ENCODE measurements at places on chromosomes 13 and 19.

- no peak for DNase-seq
These were observed 774.1 kb downstream of the LIG4 start for GRCh38 chr13:107441279-107441678.

GRCh38 chr19:5624018-5624663 lies 1.3 kb downstream of the SAFB start:
- no peak for DNase-seq

GRCh38 chr19:14494910-14495671 lies 836 bp downstream of the GIPC1 start:
- no peak for DNase-seq

- DNase-seq = no peak
These were observed 165.2 kb downstream of the SHISA2 start for GRCh38 chr13:25886438-25887214.

DNA sequence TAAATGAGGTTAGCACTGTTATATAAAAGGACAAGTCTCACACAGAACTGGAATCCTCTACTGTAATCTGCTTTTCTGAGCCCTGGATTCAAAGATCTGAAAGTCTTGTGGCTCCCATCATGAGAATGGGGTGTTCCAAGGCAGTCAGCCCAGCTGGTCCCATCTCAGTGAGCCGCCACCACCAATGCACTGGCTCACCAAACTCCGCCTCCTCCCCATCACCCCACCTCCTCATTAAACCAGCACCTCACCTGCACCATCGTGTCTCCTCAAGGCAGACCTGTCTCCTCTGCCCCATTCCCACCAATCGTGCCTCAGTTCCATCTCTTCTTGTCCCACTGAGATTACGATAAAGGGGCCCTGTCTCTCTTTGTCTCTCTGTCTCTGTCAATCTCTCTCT lies 166.7 kb downstream of the USP12 start:
- DNase-seq = no peak

DNA sequence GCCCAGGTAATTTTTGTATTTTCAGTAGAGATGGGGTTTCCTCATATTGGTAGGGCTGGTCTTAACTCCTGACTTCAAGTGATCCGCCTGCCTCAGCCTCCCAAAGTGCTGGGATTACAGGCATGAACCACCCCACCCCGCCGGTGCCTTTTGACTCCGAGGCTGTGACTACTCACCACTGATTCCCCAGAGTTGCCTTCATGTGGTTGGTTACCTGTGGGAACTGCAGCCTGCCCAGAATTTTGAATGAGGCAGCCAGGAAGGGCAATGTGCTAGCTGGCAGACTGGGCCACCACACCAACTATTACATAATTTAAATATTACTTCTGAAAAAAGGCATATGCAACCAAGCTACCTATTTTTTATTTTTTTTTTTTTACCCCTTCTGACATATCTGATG lies 42.8 kb downstream of the N4BP2L2 start:
- no peak for DNase-seq

DNA sequence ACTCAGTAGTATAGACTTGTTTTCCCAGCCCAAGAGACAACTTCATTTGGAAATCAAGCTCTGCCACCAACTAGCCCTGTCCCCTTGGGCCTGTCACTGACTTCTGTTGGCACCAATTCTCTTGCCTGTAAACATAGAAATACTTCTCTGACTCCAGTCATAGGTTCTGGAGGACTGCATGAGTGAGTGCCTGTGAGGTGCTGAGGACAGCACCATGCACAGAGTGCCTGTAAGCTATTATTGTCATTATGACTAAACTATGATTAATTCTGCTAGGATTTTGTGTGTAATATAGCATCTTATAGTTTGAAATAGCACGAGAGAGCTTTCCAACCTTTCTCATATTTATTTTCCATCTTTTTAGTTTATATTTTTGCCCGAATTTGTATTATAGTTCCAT lies 247.9 kb downstream of the MYO16 start:
- DNase-seq = no peak

DNA sequence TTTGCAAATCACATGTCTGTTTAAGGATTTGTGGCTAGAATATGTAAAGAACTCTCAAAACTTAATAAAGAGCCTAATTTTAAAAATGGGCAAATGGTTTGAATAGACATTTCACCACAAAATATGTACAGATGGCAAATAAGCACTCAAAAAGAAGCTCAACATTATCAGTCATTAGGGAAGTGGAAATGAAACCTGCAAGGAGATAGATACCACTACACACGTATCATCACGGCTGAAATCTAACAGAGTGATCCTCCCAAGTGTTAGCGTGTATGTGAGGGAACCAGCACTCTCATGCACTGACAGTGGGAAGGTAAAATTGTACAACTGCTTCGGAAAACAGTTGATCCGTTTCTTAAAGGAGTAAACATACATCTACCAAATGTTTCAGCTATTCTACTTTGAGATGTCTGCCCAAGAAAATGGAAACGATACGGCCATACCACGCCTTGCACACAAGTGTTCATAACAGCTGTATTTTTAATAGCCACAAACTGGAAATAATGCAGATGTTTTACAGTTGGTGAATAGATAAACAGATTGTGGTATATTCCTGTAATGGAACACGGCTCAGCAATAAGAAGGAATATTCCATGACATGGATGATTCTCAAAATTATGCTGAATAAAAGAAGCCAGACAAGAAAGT lies 14.5 kb downstream of the ARHGEF7 start:
- no peak for DNase-seq

DNA sequence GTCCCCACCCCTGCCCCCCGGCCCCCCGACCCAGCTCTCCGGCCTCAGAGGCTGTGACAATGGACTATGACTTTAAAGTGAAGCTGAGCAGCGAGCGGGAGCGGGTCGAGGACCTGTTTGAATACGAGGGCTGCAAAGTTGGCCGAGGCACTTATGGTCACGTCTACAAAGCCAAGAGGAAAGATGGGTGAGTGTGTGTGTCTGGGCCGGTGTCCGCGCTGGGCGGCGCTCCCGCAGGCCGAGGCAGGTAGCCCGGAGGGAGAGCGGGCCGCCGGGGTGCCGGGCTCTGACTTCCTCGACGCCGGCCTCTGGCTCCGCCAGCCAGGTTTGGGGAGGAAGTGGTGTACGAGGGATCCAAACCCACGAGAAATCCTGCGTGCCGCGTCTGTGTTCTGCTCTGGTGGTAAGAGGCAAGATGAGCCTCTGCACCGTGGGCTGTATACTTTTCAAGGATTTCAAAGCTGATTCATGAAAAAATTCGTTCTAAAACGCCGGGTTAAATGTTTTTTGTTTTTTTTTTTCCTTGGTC lies 718 bp downstream of the CDK8 start:
- no peak for DNase-seq

DNA sequence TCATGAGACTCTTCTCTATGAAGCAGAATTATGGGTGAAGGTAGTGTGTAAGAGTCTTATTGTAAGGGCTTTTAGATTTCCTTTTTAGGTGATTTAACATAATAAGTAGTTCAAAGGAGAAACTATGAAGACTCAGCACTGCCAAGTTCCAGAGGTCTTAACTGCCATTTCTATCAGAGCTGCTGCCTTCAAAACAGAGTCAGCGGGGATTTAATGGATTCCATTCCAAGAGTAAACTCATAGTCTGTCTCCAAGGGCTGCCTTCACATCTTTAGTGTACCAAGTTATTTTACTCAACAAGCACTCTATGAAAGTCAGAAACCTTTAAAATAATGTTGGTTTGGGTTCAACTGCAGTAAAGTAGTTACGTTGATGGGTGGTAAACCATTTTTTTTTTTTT lies 289.6 kb upstream of the HTR2A start:
- no peak for DNase-seq

GRCh38 chr19:29806098-29806866 lies 5.5 kb upstream of the CCNE1 start:
- no peak for DNase-seq

- no peak for DNase-seq
These were observed 4.1 kb downstream of the ACP4 start for GRCh38 chr19:50794074-50794875.

DNA sequence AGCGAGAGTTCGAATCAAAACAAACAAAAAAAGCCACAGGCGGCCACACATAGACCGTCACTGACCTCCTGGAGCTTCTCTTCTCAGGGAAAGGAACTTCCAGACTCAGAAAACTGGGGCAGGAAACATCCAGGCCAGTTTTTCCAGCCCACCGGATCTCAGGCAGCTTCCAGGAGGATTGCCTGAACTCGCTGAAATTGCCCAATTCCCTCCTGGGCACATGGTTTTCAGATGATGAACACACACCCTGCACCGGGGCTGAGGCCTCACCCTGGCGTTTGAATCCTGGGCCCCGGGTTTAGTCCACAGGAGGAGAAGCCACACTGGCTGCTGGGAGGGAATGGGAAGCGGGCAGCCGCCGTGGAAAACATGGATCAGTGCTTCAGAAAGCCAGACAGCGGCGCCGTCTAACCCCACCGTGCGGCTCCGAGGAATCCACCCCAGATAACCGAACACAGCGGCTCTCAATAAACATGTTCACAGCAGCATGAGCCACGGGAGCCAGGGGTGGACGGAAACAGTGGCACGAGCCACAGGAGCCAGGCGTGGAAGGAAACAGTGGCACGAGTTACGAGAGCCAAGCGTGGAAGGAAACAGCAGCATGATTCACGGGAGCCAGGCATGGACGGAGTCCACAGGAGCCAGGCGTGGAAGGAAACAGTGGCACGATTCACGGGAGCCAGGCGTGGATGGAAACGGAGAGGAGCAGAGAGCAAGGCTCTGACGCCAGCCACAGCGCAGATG lies 18.2 kb upstream of the PTBP1 start:
- DNase-seq = no peak

DNA sequence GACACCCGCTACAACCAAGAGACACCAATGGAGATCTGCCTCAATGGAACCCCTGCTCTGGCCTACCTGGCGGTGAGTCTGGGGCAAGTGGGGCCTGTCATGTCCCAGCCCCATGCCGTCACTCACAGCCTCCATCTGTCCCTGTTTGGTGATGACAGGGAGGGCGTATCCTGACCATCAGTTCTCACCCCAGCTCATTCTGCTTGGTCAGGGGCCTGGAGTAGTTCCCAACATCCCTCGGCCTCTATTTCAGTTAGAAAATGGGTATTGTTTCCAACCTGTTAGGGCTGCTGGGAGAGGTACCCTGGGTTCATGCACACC lies 18.2 kb downstream of the HIPK4 start:
- no peak for DNase-seq

- no peak for DNase-seq
These were observed 107.5 kb upstream of the POSTN start for GRCh38 chr13:37706041-37706440.

DNA sequence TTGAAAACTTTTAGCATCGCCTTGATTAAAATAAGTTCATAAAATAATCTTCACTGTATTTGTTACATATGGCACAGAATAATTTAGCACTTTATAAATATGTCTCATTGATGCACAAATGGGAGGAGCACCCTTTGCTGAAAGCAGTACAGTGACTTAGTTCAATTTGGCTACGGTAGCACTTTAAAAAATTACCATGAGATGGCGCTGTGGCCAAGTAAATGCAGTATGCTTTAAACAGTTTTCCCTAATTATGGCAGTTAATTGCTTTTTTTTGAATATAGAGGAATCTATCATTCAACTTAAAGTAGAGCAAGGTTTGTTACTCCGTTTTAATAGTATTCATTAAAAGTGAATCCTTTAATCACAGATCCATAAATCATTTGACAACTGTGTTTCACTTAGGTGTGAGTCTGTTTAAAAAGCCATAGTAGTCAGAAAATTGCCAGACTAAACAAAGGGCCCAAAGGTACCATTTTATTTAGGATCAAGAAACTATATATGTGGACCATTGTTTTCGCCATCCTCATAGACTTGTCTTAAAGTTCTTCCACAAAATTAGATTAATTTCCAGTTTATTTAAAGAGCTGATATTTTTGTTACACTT lies 34.7 kb upstream of the ESD start:
- peak; percentile 52 for DNase-seq

GRCh38 chr13:52701728-52702465 lies 37.7 kb downstream of the CNMD start:
- DNase-seq = no peak

GRCh38 chr19:51916167-51916566 lies 11.1 kb upstream of the ZNF613 start:
- DNase-seq = no peak

DNA sequence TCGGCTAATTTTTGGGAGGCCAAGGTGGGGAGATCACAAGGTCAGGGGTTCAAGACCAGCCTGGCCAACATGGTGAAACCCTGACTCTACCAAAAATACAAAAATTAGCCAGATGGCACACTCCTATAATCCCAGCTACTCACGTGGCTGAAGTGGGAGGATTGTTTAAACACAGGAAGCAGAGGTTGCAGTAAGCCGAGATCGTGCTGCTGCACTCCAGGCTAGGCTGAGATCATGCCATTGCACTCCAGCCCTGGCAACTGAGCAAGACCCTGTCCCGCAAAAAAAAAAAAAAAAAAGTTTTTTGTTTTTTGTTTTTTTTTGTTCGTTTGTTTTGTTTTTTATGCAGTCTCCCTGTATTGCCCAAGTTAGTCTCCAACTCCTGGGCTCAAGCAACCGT lies 21.2 kb downstream of the MAST1 start:
- no peak for DNase-seq

DNA sequence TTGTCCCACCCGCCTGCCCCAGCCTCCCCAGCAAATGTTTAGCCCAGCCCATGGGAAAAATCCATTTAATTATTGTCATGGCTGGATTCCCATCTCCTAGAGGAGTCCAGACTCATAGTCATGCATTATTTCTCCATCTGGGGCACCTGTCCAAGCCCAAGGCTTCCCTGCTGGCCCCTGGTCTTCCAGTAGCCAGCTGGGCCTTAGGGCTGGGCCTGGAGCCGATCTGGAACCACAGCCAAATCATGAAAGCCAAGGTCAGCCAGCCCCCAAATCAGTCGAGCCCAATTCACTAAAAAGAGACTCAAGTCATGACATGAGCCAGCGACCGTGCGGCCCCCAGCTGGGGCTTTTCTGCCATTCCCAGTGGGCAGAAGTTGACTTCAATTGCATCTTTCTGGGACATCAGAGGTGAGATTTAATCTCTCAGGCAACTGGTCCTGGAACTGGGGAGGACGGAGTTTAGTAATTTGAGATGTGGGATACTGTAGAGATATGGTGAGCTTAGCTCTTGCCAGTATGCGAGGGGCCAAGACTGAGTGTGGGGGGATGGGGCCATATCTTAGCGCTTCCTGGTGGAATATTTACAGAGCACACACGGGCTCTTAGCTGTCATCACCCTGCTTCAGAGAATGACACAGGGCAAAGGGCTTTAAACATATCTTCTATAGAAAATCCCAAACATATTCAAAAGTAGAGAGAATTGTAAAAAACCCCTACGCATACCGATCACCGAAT lies 9.4 kb upstream of the PGLYRP2 start:
- no peak for DNase-seq

- no peak for DNase-seq
These were observed 68.2 kb downstream of the NHLRC3 start for GRCh38 chr13:39106216-39107005.

DNA sequence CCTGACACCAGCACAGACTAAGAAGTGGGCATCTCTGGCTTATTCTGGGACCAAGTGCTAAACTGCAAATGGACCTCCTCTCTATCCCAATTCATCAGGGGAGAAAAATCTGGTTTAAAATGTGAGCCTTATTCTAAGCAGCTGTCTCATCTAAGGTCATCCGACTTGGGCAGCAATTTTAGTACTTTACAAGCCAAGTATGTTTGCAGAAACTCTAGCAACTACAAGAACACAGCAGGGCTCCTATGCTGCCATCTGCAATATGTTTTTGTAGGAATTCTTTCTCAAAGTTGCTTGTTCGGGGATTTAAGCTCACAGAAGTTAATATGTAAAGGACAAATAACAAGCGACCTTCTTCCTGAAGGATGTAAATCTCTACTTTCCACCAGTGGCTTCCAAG lies 113.1 kb downstream of the FOXO1 start:
- DNase-seq = no peak

All from neuronal stem cell (in vitro differentiated cells).